Esophagus squamous epithelium (tissue), 5 donors: ENCODE measurements at places on chromosomes 3 and 15. TPM values are rescaled to one million over a fixed set of nuclear protein-coding genes. Genes with fewer than 3 reads are reported as not detected.

DNA sequence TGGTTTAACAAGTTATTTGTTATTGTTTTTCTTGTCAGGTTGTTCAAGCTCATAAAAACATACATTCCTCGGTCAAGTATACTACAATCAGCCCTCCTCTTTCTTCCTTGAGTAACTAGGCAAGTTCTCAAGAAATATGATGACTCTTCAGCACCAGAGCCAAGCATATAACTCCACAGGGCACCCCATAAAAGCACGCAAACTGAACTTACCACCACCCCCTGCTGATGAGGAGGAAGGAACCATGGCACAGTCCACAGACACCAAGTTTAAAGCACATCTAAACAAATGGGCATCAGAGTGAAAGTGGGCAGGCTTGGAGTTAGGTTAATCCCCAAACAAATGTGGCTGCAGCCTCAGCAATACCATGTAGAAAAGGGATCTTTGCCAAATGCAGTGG is 5.3 kb downstream of the IP6K2 start:
- DNase-seq: no peak
- H3K4me1 ChIP-seq: peaks cover 95% of the 10 kb centered on the region
- H3K4me3 ChIP-seq: no peak overlapping the region
- H3K27ac ChIP-seq: no peak overlapping the region
- peaks cover 7% of the 10 kb centered on the region for H3K36me3 ChIP-seq
- H3K27me3 ChIP-seq: no peaks in the 10 kb centered on the region

GRCh38 chr3:67474311-67474710 is 180.1 kb downstream of the SUCLG2 start:
- H3K27me3 ChIP-seq: no peaks in the 10 kb centered on the region
- H3K27ac ChIP-seq: no peak overlapping the region
- H3K4me1 ChIP-seq: no peaks in the 10 kb centered on the region
- DNase-seq: no peak

GRCh38 chr3:3068358-3068881 is 41.8 kb downstream of the IL5RA start:
- no peaks in the 10 kb centered on the region for H3K4me1 ChIP-seq
- no peaks in the 10 kb centered on the region for H3K27me3 ChIP-seq
- no peak for DNase-seq
- no peaks in the 10 kb centered on the region for H3K36me3 ChIP-seq
- no peak overlapping the region for H3K27ac ChIP-seq
- H3K4me3 ChIP-seq: no peak overlapping the region

The TTLL13 gene
- total RNA-seq: not detected

DNA sequence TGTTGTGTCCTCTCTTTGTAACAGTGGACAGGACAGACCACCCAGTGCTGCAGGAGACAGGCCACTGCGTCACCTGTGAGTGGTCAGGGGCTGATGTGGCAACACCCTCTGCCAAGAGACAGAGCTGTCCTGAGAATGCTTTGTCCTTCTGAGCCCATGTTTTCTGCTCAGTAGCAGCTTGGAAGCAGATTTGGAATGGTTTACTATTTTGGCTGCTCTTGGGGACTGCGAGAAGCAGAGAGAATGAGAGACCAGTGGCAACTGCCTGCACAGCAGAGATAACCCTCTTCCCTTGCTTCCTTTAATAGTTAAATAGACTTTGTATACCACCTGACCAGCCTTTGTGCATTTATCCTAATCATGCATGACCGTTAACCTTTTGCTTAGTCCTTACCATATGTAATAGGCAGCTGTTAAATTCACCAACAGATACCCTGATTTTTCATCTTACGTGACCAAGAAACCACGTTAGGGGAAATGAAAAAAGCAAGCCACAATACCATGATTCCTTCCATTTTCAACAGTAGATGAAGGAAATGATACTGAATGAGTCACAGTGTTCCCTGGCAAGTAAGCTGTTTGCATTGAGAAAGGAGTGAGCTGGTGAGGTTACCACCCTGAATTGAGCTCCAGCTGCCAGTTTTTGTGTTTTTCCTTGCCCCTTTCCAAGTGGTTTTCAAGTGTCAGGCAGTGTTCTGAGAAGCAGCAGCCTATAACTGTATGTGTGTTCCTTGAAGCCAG is 35.5 kb downstream of the B3GALNT1 start:
- no peaks in the 10 kb centered on the region for H3K27me3 ChIP-seq
- peak overlapping the region; percentile 77 for H3K27ac ChIP-seq
- DNase-seq: no peak
- no peaks in the 10 kb centered on the region for H3K36me3 ChIP-seq

DNA sequence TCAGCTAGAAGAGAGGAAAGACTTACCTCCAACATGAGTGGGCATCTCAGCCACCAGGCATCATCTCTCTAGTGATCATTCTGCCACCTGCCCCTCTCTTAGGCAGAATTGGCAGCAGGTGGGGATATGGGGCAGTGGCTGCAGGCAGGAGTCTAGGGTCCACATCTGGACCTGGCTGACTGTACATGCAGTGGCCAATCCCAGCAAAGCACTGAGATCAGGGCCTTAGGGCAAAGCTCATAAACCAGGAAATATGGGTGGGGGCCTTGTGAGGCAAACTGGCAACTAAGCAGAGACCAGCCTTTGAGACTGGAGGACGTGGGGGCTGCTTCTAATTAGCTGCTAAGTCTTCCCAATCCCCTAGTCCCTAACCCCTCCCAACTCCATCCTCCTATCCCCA is 12.9 kb downstream of the POMGNT2 start:
- no peaks in the 10 kb centered on the region for H3K36me3 ChIP-seq
- DNase-seq: no peak
- H3K27ac ChIP-seq: no peak overlapping the region
- H3K4me1 ChIP-seq: no peaks in the 10 kb centered on the region

The RTP4 gene
- total RNA-seq: 4.2 TPM

- H3K36me3 ChIP-seq: no peaks in the 10 kb centered on the region
- no peak overlapping the region for H3K4me3 ChIP-seq
- no peak for DNase-seq
- no peak overlapping the region for H3K27ac ChIP-seq
- no peaks in the 10 kb centered on the region for H3K4me1 ChIP-seq
- no peaks in the 10 kb centered on the region for H3K27me3 ChIP-seq
Measured at GRCh38 chr3:62888180-62888579, 13.0 kb upstream of the CADPS start.

DNA sequence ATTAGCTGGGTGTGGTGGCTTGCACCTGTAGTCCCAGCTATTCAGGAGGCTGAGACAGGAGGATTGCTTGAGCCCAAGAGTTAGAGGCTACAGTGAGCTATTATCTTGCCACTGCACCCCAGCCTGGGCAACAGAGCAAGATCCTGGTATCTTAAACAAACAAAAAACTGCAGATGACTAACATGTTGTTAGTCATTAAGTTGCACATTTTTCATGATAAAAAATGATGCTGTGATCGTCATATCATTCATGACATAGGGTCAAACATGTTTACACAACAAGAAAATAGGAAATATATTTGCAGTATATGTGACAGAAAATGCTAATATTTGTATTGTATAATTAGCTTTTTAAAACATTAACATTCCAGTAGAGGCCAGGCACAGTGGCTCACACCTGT is 20.2 kb upstream of the DAPK2 start:
- peaks cover 29% of the 10 kb centered on the region for H3K4me1 ChIP-seq
- DNase-seq: no peak
- H3K4me3 ChIP-seq: no peak overlapping the region
- no peaks in the 10 kb centered on the region for H3K36me3 ChIP-seq

- no peak overlapping the region for H3K27ac ChIP-seq
- DNase-seq: no peak
- no peaks in the 10 kb centered on the region for H3K36me3 ChIP-seq
- peaks cover 35% of the 10 kb centered on the region for H3K4me1 ChIP-seq
Measured at GRCh38 chr3:63857311-63857710, 6.3 kb downstream of the THOC7 start.

- no peaks in the 10 kb centered on the region for H3K4me1 ChIP-seq
- peaks cover 75% of the 10 kb centered on the region for H3K36me3 ChIP-seq
- no peak for DNase-seq
- no peaks in the 10 kb centered on the region for H3K27me3 ChIP-seq
Measured at GRCh38 chr15:73258271-73259108, 110.3 kb downstream of the HCN4 start.

DNA sequence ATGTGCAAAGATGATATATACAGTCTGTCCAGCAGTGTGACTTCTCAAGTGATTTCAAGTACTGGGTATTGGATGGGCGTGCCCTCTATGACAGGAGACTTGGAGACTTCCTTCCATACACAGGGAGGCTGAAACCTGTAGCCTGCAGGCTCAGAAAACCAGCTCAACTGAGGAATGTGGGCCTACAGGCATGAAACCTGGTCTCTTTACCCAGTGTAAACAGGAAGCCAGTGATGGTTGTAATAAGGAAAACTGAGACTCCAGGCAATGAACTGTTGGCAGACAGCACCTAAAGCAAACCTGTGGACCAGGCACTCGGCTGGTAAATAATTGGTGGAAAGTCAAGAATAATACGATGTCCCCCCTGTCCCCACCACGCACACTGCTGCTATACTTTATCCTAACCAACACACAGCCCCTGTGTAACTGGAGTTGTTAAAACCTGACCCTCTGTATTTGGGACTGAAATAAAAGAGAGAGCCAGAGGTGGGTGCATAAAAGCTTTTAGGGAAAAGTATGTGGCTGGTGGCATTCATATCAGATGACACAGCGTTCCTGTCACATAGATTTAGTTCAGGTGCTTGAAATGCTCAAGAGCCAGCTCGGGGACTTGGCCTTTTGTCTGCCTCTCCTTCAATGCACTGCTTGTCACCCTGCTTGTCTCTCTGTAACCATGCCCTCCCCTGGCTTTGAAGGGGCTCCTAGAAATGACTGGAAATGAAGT is 144.7 kb downstream of the TPRG1 start:
- H3K4me1 ChIP-seq: no peaks in the 10 kb centered on the region
- no peak overlapping the region for H3K27ac ChIP-seq
- DNase-seq: no peak
- no peaks in the 10 kb centered on the region for H3K27me3 ChIP-seq

DNA sequence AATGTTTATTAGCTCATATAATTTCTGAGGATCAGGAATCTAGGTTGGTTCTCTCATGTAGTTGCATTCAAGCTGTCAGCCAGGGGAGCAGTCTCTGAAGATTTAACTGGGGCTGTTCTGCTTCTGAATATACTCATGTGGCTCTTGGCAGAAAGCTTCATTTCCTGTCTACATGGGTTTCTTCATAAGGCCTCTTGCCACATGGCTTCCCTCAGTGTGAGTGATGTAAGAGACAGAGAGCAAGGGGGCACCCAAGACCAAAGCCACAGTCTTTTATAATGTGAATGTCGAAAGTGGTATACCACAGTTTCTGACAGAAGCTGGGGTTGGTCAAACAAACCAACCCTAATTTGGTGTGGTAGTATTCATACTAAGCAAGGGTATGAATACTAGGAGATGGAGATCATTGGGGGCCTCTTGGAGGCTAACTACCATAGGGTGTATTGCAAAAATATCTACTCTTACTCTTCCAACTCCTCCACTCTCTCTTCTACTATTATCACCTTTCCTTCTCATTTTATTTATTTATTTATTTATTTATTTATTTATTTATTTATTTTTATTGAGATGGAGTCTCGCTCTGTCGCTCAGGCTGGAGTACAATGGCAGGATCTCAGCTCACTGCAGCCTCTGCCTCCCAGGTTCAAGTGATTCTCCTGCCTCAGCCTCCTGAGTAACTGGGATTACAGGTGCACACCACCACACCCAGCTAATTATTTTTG is 123.8 kb downstream of the B3GALNT1 start:
- H3K27ac ChIP-seq: no peak overlapping the region
- no peaks in the 10 kb centered on the region for H3K36me3 ChIP-seq
- no peak overlapping the region for H3K4me3 ChIP-seq

DNA sequence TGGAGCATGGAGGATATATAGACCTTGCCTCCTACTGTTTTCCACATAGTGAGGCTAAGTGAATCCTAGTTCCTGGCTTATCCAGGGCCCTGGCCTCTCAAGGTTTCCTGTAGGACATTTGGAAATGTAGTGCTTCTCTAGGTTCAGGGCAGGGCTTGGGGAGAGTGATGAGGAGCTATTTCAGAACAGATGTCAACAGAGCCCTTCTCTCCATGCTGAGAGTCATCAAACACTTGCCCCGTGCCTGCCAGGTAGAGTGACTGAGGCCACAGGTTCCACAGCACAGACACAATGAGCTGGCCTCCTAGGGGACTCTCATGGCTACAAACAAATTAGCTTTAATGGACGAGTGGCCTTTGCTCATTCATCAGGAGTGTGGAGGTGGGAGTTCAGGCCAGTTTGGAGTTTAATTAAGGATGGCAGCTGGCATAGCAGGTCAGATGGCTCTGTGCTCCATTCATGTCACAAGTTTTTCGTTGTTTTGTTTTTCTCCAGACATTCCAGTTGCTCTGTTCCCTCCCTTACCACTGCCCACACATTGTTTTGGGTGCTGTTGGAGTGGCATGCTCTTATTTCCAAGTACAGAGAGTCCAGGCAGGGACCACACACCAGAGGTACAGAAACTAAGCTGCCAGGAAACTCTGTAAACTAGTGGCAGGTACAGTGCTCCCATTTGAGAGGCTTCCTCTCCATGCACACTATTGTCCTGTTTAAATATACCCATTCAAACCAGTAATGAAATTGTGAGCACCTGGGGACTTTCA is 189.8 kb downstream of the RYR3 start:
- no peaks in the 10 kb centered on the region for H3K36me3 ChIP-seq
- no peak overlapping the region for H3K4me3 ChIP-seq
- no peaks in the 10 kb centered on the region for H3K4me1 ChIP-seq

- H3K36me3 ChIP-seq: peaks cover 7% of the 10 kb centered on the region
- H3K4me1 ChIP-seq: peaks cover 49% of the 10 kb centered on the region
- no peaks in the 10 kb centered on the region for H3K27me3 ChIP-seq
- H3K4me3 ChIP-seq: no peak overlapping the region
- no peak for DNase-seq
Measured at GRCh38 chr15:89171136-89172072, 50.0 kb downstream of the RLBP1 start.

DNA sequence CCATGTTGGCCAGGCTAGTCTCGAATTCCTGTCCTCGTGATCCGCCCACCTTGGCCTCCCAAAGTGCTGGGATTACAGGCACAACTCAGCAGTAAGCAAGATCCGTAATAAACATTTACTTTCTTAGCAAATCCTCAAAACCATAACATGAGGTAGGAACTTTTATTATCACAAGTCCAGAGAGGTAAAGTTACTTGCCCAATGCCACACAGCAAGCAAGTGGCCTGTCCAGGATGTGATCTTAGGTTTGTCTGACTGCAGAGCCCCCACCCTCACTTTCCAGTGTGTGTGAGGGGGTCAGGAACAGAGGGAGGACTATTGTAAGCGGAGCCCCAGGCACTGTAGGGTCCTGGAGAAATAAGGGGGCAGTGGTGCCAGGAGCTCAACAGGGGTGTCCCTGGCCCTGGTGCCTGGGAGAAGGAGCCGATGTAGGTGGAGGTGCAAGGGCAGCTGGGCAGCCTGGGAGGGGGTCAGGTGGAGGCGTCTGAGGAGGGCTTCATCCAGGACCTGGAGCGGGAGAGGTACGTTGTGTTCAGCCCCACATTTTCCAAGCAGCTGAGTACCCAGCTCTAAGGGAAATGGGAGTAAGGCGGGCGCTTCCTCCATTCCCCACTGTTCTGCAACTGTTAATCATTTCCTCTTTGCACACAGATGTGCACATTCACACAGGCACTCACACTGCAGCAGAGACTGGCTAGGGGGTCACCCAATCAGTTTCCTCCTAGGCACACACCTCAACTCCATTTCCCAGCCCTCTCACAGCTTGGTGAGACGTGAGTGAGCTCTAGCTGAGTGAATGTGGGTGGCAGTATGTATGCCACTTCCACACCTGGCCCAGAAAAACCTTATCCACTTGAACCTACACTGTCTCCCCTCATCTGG is 5.9 kb downstream of the RPUSD3 start:
- peaks cover 9% of the 10 kb centered on the region for H3K4me1 ChIP-seq
- H3K27ac ChIP-seq: no peak overlapping the region
- H3K4me3 ChIP-seq: no peak overlapping the region
